Stimulated activated CD4-positive, alpha-beta T cell treated with anti-CD3 and anti-CD28 coated beads, Interleukin-4, amount 100 ng/mL, for 4 hours (primary cell): ENCODE measurements at places on chromosomes 2 and 18.

DNA sequence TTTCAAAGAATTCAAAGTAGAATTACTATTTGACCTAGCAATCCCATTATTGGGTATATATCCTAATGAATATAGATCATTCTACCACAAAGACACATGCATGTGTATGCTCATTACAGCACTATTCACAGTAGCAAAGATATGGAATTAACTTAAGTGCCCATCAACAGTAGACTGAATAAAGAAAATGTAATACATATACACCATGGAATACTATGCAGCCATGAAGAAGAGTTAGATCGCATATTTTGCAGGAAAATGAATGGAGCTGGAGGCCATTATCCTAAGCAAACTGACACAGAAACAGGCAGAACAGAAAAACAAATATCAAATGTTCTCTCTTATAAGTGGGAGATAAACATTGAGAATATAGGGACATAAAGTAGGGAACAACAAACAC, 519.2 kb upstream of the REG3G start:
- DNase-seq, result no peak

GRCh38 chr2:191933307-191934105, 86.6 kb upstream of the CAVIN2 start:
- no peak for DNase-seq

DNA sequence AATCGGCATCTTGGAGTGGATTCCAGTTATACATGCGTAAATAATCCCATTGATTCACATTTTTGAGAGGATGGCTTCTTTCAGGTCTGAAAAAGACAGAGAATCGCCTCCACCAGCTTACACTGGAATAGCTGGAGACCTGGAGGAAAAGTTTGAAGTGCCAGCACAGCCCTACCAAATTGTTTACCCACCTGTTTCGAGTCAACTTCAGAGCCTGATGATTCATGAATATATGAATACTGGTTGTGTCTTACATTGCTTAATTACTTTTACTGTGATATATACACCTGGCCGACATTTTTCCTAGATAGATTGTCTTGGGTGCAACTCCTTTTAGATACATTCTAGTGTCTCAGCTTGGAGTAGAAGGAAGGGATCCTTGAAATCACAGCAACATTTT, 335 bp upstream of the NCKAP5 start:
- DNase-seq, result no peak

DNA sequence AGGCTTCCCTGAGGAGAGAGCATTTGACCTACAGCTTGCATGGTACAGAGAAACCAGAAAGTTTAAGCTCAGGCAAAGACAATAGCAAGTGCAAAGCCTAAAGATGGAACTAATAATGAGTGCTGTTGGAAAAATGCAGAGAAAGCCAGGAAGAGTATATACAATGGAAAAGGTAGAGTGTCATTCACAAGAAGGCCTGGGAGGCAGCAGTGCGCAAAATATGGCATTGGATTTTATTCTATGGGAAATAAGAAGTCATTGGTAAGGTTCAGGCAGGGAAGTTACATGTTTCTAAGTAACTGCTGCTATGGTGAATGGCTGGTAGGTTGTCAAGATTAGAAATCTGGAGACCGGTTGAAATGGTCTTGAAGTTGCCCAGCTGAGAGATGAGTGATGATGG, 2167.3 kb upstream of the CELF4 start:
- no peak for DNase-seq

GRCh38 chr2:189439342-189439741, 1.9 kb upstream of the WDR75 start:
- no peak for DNase-seq

DNA sequence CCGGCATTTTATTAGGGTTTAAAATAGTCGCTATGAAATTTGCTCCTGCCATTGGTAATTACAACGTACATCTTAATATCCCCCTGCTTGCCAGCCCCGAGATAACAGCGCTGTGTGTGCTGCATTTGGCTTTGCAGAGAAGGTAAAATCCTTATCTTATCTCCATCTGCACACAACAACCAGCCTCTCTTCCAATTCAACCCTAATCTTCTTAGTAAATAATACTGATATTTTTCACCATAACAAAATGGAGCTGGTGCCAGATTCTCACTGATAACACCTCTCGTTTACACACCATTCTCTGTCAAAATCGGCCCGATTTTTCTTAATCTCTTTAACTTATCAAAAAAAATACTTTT, 61.4 kb upstream of the SIX3 start:
- DNase-seq, result no peak

DNA sequence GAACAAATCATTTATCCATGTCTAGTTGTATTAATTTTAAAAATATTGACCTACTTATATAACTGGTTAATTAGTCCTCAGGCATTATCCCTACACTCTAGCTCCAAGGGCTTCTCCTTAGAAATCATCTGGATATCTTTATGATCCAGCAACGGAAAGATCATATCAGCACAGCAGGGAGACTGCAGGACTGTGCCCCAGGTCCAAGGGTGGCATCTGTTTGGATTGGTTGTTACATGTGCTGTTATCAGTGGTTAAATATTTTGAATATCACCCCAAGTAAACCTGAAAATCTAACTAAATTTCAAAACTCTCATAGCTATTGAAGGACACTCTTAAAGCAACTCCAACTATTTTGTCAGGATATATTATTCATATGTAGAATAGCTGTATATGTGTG, 556.2 kb upstream of the ZEB2 start:
- DNase-seq, result no peak

- no peak for DNase-seq
Observed at GRCh38 chr2:16224298-16225045, 284.1 kb downstream of the MYCN start.

DNA sequence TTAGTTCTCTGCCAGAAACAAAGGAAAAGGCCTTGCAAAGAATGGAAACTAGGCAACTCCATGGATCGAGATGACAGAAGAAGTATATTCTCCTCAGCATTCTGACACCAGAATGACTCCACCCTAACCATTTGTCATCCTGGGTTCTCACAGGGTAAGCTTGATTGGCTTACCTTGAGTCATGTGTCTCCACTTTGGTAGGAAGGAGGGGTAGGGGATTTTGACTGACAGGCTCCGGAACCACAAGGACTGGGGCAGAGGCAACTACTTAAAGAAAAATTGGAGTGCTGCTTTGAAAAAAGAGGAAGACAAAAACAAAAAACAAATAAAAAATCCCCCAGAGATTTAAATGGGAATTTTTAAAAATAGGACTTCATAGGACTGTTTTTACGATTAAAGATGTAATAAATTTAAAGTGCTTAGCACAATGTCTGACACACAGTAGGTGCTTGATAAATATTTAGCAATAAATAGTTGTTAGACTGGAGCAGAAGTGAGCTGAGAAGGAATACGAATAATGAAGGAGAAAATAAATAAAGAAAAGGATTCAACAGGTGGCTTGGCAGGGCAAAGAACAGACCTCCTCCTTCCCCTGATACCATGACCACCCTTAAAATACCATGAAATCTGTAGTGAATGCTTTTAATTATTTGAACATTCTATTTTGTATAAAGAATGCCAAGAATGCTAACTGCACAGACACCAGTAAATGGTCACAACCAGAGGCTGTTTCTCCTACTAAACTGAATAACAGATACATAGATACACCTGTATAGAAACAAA, 230.2 kb downstream of the CDCA7 start:
- DNase-seq, result no peak

- DNase-seq, result no peak
Observed at GRCh38 chr2:218829868-218830451, 1.6 kb downstream of the PRKAG3 start.
